ENCODE measurements at places on chromosomes 4 and X.

DNA sequence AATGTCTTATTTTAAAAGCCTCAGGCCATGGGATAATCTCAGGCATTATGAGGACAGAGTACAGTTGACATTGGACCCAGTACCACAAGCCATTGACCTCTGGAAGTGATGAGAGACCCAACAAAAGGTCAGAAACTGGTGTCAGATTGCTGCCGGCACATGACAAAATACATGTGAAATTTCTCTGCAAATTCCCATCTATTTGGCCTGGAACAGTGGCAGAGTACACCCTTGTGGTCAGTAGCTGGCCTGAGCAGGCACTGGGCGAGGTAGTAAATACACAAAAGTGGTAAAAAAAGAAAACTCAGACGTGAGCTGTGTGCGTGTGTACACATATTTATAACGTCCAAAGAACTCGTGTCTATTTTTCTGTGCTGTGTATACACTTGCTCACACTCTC is 155.5 kb downstream of the DHX15 start:
- DNase-seq, result no peak

GRCh38 chr4:101870874-101871273 is 80.3 kb downstream of the BANK1 start:
- DNase-seq, result no peak

DNA sequence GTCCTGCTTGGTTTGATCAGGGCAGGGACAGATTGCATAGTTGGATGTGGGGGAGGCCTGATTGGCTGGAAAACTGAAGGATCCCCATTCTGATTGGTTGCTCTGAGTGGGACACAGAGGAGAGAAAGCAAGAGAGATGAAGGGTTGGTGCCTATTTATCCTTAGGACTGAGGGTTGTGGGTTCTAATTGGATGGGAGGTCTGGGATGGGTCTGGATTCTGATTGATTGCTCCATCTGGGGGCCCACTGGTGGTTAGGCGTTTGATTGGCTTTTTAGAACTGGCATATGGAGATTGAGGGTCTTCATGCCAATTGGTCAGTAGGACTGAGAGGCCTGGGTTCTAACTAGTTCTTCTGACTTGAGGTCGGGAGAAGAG is 644 bp upstream of the EBP start:
- DNase-seq, result no peak

DNA sequence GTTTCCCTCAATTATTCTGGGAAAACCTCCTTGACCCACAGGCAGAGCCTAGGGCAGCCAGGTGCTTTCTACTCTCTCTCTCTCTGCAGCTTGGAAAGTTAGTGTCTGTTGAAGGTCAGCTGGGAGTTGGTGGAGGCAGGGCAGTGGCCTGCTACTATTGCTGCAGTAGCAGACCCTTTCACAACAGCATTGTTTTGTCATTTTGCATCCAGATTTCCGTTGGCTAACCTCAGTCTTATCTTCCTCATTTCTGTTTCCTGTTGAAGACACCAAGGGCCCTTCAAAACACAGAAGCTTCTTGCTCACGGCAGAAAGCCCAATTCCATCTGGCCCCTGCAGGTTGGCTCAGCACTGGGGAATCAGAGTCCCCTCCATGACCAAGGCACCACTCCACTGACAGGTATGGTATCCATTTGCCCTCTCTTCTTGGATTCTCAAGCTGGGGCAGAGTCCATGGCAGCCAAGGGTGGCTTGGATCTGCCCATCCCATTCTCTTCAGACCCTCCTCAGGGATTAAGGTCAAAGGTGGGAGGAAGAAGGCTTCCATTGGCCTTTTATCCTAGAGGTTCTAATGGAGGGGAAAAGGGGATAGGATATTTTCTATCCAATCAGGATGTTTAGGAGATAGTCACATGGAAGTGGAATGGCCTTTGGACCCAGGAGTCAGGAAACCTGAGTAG is 24.6 kb downstream of the VSIG4 start:
- DNase-seq, result no peak

DNA sequence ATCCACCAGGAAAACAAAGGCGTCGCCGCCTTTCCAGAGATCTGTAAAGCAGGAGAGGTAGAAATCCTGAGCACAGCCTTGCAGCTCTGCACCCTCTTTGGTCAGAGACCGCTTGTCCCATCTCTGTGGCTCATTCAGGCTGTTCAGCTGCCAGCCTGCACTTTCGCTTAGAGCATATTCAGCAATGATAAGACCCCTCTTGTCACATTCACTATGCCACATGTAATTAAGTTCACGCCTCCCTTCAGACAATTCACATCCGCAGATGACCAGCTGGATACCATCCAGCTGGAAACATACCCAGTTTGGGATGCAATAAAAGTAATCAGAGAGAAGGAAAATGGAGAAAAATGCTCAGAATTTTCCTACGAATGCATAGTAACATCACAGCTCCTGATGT is 335.4 kb downstream of the UNC5C start:
- DNase-seq, result no peak

- DNase-seq, result no peak
These were observed 24.4 kb downstream of the FRAS1 start for GRCh38 chr4:78081541-78081940.

DNA sequence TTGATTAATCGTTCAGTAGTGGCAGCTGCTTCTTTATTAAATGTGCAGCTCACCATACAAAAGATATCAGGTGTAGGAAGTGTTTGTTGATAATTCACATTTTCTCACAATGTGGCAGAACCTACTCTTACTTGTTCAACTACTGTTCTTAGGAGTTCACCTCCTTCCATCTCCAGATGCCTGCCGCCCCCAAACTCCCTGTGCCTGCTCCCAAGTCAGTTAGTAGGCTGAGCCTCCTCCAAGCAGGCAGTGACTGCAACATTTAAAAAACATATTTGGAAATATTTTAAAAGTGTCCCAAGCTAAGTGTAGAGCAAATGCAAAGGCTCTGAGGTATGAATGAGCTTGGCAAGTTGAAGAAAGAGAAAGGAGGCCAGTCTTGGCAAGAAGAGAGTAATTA is 100.2 kb downstream of the AFF2 start:
- DNase-seq, result no peak

DNA sequence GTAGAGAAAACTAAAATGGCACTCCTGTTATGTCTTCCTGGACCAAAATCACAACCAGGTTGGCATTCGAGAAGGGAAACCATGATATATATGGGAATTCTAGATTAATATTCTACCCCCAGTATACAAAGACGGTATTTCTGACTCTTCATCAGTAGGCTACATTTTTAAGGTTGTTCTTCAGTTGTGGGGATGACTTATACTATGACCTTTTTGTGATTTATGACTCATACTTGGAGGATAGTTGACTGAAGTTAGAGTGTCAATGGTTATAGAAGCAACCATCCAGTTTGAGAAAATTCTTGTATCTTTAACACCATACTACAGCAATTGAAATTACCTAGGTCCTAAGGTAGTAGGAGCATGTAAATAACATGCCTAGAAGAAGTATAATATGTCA is 49.8 kb upstream of the CYSLTR1 start:
- no peak for DNase-seq

DNA sequence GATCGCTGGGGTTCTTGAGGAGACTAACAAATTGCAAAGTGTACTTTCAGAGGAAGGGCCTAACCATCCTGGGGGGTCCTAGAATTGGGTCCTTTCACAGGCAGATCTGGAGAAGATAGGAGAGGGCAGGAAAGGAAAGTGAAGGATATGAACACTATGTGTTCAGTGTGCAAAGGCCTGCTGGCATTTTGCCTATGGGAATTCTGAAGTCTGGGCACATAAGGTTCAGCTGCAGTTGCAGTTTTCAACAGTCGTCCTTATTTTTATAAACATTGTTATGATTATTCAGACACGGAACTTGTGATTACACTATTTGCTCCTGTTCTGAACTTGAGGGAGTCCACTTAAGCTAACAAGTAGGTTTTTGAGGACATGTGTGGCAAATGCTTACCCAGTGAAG is 1.3 kb upstream of the SLC25A5 start:
- DNase-seq, result no peak

GRCh38 chr4:13966231-13967195 is 339.0 kb upstream of the BOD1L1 start:
- no peak for DNase-seq

DNA sequence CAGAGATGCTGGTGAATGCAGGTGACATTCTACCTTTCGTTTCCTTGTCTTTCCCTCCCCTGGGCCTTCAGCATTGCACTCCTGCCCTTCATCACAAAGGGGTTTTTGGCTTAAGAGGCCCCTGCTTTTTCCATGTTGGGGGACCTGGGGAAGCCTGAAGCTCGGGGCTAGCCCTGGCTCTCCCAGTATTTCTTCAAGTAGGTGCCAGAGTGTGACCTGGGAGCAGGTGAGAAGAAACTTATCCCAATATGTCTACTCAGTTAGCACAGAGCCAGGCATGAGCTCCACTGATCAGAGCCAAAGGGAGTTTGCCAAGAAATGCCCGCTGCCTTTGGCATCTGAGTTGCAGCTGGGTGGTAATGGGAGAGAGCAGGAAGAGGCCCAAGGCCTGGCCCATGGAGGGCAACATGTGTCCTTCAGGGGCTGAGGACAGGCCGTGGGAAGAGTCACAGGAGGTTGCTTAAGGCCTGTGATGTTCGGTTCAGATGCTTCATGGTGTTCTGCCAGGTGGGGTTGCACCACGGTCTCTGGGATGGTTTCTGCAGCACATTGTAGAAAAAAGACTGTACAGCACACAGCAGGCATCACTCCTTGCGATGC is 7.6 kb downstream of the PRRG3 start:
- no peak for DNase-seq

- no peak for DNase-seq
These were observed 14.2 kb upstream of the ANKRD17 start for GRCh38 chr4:73272816-73273215.

- no peak for DNase-seq
These were observed 69.5 kb downstream of the AASDH start for GRCh38 chr4:56317749-56318148.

DNA sequence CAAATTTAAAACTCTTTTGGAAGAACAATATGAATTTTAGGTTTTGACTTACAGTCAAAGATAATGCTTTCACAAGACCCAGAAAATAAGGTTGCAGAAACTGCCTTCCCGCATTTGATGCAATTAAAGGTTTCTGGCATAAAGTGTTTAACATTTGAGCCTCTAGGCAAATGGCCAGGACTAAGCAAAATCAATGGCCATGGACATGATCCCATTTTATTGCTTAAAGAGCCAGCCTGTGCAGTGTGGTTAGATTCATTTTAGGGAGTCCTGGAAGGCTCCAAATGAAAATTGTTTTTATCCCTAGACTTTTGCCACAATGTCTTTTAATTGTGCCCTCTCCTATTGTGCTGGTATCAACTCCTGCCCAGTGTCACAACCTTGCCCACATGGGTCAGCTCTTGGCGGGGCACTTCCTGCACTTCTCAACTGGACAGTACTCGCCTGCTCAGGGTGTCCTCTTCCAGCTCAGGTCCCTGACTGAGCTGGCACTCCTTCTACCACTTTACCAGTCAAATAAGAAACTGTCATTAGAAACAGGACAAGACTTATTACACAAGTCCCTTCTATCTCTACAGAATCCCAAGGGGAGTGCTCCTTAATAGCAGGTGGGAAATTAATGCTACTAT is 208.4 kb upstream of the NPY2R start:
- no peak for DNase-seq

DNA sequence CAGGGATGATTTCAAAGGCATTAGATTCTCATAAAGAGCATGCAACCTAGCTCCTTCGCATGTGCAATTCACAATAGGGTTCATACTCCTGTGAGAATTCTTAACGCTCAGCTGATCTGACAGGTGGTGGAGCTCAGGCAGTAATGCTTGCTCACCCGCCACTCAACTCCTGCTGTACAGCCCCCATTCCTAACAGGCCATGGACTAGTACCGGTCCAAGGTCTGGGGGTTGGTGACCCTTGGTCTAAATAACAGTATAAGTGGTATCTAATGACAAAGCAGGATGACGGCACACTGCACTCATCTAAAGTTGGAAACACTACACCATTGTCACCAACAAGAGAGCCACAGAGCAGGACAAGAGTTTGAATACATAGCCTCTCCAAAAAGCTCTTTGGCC is 28.5 kb downstream of the ADGRA3 start:
- no peak for DNase-seq

DNA sequence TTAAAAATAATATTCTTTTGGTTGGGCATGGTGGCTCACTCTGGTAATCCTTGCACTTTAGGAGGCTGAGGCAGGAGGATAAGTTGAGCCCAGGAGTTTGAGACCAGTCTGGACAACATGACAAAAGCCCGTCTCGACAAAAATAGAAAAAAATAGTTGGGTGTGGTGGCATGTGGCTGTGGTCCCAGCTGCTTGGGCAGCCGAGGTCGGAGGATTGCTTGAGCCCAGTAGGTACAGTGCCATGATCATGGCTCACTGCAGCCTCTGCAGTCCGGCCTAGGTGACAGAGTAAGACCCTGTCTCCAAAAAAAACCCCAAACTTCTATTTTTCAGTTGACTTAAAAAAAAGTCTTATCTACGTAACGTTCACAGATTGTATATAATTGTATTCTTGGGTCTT is 23.9 kb downstream of the UBE2K start:
- DNase-seq, result no peak

- no peak for DNase-seq
These were observed 14.9 kb upstream of the CDKN2AIP start for GRCh38 chr4:183429489-183429888.

DNA sequence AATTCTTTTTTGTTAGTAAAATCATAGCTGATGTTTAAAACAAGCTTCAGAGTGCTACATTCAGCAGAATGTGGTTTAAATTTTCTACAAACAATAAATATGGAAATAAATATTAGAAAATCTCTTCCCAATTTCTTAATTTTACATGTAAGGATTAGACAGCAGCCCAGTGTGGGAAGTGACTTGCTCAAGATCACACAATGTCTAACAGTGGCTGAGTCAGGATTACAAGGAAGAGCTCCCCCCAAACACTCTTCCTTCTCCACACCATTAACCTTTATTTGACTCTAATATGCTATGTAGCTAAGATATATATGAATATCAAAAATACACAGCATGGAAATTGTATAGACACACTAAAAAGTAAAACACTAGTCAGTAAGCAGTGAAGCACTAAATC is 59.5 kb downstream of the SLC10A7 start:
- DNase-seq, result no peak

DNA sequence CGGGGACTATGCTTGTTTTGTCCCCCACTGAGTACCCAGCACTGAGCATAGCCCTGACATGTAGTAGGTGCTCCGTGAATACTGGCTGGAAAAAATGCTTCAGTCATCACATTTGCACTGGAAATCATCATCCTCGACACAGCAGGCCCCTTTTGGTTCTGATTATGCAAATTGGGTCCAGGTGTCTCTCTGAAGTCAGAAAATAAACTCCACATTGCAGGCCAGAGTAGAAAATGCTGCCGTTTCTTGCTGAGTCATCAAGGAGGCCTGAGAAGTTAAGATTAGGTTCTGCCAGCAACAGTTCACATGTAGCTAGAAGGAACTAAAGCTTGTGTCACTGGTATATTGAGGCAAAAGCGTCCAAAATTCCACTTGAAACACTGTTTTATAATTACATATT is 15.0 kb upstream of the STK32B start:
- no peak for DNase-seq

GRCh38 chr4:13476152-13476551 is 8.0 kb downstream of the RAB28 start:
- no peak for DNase-seq

DNA sequence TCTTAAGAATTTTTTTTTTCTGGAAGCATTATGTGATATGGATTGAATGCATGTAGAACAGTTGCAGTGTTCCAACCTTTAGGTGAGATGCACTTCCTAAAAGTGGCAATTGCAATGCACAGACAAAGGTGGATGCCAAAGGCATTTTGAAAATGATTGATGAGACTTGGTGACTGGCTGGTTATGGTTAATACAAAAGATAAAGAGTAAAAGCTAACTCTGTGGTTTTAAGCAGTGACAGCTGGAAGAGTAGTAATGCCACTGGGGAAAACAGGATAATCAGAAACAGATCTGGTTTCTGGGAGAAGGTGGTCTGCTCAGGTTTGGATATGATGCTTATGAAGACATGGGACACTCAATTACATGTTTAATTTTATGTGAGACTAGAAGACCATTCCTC is 345.6 kb downstream of the RPA4 start:
- no peak for DNase-seq

All from stimulated activated CD8-positive, alpha-beta memory T cell treated with anti-CD3 and anti-CD28 coated beads, Interleukin-15, amount 100 ng/mL, for 48 hours (primary cell).